ENCODE measurements at places on chromosomes 1 and 21. TPM values are rescaled to one million over a fixed set of nuclear protein-coding genes. Genes with fewer than 3 reads are reported as not detected.

CHD5 gene
- total RNA-seq, result 0.30 TPM

KANK4 gene
- 0.07 TPM for total RNA-seq

SYF2 gene
- total RNA-seq, result 61.9 TPM

CRYBG2 gene
- not detected for total RNA-seq

C1QTNF12 gene
- 1.3 TPM for total RNA-seq

MPZ gene
- 54.3 TPM for total RNA-seq

TCHHL1 gene
- total RNA-seq, result not detected

ZYG11A gene
- total RNA-seq, result 4.1 TPM

LTN1 gene
- 17.0 TPM for total RNA-seq

OR2L2 gene
- not detected for total RNA-seq

DNA sequence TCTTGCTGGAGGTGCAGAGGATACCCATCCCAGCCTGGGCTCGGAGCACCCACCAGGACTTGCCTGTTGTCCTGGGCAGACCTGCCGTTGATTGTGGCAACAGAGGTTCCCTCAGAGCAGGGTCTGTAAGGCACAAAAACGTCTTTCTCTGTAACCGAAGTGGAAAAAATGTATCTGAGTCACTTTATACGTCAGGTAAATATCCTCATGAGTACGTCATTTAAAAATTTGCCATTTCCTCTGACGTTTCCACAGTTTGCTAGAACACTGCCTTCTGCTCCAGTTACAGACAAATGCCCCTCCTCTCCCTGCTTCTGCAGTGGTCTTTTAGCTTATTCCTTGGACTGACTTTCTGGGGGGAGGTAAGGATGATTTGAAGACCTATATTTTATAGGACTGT lies 326.8 kb downstream of the HHAT start:
- DNase-seq, result no peak

GRCh38 chr1:41153750-41154274 lies 88.3 kb downstream of the SCMH1 start:
- DNase-seq, result no peak

DNA sequence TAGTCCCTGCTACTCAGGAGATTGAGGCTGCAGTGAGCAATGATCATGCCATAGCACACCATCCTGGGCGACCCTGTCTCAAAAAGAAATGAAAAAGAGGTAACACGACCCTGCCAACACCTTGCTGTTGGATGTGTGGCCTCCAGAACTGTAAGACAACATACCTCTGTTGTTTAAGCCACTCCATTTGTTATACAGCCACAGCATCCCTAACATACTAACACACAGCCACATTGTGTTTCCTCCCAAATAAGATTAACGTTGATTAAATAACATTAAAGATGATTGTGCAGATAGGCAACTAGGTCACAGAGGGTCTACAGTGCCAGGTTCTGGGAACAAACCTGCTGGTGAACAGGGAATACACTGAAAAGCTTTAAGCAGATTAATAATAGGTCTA lies 170.4 kb downstream of the RERE start:
- no peak for DNase-seq

GRCh38 chr1:52663716-52664115 lies 30.7 kb downstream of the SHISAL2A start:
- DNase-seq, result no peak

GRCh38 chr1:159250638-159251216 lies 46.1 kb downstream of the ACKR1 start:
- DNase-seq, result no peak

DNA sequence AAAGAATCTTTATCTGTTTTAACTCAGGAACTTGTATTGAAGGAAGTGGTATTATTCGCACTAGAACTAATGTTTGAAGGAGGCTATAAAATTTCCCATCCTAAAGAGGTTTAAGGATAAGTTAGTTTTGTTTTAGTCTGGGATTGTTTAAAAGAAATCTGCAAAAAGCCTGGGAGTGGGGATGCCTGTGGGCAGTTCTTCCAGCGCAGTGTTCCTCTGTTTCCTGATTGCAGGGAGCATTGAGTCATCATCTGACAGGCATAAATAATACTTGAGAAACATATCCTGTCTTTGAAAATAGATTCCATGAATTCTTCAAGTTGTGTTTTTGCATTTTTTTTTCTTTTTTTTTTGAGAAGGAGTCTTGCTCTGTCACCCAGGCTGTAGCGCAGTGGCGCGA lies 350.8 kb upstream of the PTBP2 start:
- no peak for DNase-seq

- DNase-seq, result no peak
These were observed 58.1 kb upstream of the IGSF5 start for GRCh38 chr21:39686646-39687468.

GRCh38 chr1:27522432-27523336 lies 32.7 kb upstream of the WASF2 start:
- no peak for DNase-seq

DNA sequence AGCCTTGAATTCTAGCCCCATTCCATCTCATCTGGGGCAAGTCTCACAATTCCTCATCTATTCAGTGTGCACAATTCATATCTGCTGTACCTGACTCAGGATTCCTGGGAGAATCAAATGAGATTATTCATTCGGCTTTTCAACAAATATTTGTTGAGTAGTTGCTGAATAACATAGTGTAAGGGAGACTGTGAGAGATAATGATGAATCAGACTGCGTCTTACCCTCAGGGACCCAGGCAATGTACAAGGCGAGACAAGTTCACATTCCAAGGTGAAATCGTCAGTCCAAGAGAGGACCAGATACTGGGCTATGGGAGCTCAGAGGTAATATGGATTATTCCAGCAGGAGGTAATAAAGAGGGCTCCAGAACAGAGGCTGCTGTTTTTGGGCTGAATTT lies 67.8 kb upstream of the SMYD2 start:
- DNase-seq, result no peak

DNA sequence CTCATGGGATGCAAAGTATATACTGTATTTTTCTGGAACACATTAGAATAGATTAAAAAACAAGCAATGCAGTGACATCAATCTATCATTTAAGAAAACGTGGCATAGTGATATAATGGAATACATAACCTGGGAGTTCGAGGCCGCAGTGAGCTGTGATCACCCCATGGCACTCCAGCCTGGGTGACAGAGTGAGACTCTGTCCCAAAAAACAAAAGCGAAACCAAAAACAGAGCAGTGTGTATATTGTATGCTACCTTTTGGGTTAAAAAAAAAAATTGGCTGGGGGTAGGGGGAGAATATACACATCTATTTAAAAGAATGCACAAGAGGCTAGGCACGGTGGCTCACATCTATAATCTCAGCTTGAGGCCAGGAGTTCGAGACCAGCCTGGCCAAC lies 13.5 kb downstream of the SLC2A1 start:
- DNase-seq, result no peak

DNA sequence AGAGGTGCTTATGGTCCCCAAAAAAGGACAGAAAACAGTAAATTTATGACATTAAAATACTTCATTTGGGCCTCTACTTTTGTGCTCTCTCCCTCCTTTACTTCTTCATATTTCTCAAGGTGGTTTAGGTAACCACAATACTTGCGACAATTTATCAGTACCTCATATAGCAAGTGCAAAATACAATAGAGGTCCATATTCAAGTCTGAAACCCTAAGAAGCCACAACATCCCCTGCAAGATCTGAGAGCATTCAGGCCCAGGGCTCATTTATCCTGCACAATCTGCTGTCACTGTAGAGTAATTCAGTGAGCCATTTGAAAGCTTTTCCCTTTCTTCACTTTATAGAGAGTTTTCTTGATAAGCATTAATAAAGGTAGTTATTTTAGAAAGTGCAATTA lies 24.2 kb upstream of the ATP6V1G3 start:
- DNase-seq, result no peak

DNA sequence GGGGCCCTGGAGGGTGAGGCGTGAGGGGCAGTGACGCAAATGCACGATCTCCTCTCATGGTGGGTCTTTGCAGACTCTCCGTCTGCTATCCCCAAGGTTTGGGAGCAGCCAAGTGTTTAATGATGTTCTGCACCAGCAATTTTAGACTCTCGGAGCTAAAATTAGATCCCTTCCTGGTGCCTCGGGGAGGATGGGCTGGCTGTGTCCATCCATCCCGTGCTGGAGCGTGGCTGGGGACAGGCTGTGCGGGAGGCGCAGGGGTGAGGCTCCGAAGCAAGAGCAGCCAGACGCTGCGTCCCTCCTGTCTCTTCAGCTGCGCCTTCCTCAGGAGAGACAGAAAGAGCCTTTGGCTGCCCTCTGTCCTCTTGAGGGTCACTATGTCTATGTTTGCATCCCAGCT lies 387.6 kb downstream of the CAMTA1 start:
- no peak for DNase-seq

DNA sequence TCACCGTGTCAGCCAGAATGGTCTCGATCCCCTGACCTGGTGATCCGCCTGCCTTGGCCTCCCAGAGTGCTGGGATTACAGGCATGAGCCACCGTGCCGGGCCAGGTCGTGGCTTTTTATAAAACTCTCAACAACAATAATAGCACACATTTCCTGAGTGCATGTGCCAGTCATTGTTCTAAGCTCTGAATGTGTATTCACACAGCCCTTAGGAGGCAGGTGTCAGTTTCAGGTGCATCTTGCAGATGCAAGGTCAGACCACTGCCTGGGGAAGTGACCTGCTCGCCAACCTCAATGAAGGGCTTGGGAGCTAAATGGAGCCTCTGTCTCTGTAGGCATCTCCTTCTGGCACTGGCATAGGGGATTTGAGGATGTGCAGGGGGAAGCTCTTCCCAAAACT lies 1.6 kb upstream of the LEFTY2 start:
- no peak for DNase-seq

DNA sequence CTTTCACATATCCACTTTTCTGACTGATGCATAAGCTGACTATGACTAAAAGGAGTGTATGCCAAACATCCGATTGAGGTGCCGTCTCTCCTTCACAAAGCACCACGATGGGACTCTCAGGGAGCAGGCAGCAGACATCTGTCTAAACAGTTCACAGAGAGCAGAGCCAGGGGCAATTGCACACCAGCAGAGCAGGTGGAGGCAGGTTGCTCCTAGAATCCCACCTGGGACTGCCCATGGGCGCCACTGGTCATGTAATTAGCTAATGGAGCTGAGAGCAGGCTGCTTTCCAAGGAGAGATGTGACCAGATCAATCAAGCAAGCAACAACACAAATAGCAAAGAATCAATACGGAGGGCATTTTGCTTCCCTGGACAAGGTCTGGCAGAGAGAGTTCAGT lies 30.5 kb upstream of the COA6 start:
- no peak for DNase-seq

- no peak for DNase-seq
These were observed 75.5 kb downstream of the SETD4 start for GRCh38 chr21:35984654-35985361.

GRCh38 chr1:200353232-200353631 lies 56.6 kb downstream of the ZNF281 start:
- no peak for DNase-seq

- no peak for DNase-seq
These were observed 315.2 kb downstream of the RPS6KC1 start for GRCh38 chr1:213366141-213366831.

GRCh38 chr1:20325844-20326420 lies 35.3 kb downstream of the VWA5B1 start:
- no peak for DNase-seq

GRCh38 chr1:167460836-167461235 lies 57.5 kb downstream of the CD247 start:
- no peak for DNase-seq

- DNase-seq, result no peak
These were observed 56.5 kb upstream of the SELENON start for GRCh38 chr1:25743164-25744139.

DNA sequence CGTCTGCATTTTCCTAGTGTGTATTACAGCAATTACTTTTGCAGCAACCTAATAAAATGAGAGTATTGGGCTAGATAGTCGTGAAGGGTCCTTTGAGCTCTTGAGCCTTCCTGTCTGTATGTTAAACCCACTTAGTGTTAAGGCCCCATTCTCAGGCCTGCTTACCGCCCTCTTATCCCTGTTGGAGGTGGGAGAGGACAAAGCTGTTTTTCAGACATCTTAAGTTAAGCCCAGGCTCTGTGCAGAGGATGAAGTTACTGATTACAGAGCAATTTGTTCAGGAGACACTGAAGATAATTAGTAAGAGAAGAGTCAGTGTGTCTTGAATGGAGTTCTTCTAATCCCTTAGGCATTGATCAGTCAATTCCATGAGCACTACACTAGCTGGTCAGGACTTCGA lies 114.6 kb downstream of the UCK2 start:
- DNase-seq, result no peak

DNA sequence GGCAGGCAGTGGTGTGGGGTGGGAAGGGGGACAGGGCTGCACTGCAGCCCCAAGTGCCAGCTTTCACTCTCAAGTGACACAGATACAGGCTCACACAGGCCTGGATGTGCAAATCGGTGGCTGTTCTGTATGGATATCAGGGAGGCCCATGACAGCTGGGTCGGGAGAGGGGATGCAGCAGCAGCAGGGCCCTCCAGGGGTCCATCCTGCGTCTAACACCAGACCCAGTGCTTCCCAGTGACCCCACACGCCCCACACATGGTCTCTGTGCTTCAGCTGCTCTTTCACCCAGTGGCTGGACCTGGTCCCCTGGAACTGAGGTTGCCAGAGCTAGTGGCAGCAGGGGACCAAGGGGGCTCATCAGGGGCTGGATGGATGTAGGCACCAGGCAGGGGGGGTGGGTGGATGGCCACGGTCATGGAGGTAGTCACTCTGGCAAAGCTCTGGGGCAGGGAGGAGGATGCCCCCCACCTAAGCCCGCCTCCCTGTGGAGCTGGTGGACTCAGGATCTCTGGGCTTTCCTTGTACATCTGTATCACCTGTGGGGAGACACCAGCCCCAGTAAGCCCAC lies 13.9 kb downstream of the BTBD19 start:
- no peak for DNase-seq

- no peak for DNase-seq
These were observed 8.1 kb downstream of the UTP25 start for GRCh38 chr1:209835782-209836298.

DNA sequence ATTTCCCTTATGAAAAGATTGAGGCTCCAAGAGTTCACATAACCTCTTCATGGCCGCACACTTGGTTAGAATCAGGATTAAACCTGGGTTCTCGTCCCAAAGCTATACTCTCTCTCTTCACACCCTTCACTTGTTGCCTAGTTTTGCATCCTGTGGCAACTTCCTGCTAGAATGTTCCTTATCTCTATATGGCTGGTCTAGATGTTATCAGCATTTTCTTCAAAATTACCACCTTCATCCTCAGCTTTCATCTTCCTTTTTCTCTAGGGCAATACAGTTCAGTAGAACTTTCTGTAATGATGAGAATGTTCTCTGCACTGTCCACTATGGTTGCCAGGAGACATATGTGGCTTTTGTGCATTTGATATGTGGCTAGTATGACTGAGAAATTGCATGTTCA lies 31.1 kb upstream of the BCAR3 start:
- no peak for DNase-seq

DNA sequence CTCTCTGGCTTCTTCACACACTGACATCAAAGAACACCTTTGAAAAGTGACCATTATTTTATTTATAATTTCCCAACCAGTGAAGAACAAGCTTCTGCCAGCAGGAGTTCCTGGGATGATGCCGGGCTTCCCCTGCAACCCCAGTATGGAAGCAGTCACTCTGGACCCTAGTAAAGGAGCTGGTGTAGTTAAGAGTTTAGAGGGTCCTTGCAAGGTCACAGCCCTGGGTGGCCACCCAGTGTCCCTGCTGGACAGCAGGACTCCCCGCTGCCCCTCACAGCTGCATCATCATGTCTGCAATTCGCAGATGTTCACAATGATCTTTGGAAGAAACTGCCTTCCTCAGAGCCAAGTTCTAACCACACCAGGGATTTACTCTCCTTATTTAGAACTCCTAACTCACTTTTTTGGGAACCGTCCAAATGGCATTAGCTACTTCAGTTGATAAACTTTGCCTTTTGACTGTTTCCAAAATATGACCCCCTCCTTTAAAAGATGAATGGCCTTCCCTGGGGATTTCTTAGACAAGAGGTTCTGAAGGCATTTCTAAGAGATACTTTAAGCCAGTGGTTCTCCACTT lies 90.6 kb downstream of the HIVEP3 start:
- DNase-seq, result no peak

All from NCI-H460 (cell line).